Common myeloid progenitor, CD34-positive (primary cell): ENCODE measurements at places on chromosomes 2 and 18.

- no peak for DNase-seq
Observed at GRCh38 chr2:134875309-134875708, 36.9 kb downstream of the ACMSD start.

- DNase-seq, result no peak
Observed at GRCh38 chr2:175606010-175606841, 395.8 kb downstream of the LNPK start.

DNA sequence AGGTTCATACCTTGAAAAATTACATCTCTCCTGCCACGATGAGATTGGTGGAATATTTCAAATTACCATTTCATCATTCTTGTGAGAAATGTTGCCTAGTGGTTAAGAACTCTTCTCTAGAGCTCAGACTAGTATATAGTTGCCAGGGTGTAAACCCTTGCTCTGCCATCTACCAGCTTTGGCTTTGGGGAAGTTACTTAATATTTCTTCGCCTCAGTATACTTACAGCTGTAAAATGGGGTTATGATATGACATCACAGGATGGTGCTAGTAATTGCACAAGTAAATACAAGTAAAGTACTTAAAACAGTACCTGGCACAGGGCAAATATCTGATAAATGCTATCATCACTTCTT lies 1.5 kb downstream of the SPOPL start:
- no peak for DNase-seq

DNA sequence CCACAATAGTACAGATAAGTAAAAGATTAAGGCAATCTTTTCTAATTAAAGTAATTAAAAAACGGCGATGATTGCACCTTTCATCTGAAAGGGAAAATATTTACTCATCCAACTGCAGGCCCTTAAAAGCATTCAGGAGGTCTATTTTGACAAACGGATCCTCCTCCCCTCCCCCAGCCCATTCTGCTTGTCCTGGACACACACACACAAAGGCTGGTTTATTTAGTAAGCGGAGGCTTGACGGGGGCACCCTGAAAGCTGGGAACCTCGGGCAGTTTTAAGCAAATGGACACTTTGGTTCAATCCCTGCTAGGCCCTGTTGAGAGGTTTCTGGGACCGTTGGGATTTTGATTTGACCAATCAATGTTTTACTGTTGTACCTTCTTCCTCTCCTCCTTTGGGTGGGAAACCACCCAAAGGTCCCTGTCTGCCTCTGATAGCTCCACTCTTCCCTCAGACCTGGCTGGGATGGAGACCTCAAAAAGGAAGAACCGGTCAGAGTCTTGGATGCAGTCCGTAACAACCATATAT lies 135.8 kb upstream of the HAAO start:
- peak; percentile 63 for DNase-seq

GRCh38 chr2:127124426-127124825 lies 17.5 kb upstream of the BIN1 start:
- no peak for DNase-seq

DNA sequence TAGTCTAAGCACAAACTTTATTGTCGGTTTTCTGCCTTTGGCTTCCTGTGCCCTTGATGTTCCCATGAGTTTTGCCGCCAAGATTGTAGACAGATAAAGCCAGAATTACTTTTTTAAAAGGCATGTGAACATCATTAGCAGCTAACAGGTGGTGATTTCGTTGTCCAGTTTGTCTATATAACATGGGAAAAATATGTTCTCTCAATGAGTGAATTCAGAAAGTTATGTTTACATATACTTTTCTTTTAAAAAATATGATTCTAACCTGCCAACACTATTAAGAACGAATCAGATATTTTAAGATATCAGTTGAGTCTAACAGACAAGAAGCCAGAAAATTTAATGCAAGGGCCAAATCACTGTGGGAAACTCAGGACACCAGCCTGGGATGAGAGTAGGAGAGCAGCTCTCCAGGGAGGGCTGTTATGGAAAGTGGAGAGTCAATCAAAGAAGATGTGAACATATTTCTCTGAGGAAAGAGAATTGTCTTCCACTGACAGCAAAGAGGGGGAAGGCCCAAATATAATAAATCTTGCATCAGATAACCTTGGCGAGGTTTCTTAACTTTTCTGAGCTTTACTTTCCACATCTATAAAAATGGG lies 311.3 kb downstream of the ARHGAP15 start:
- DNase-seq, result no peak

- no peak for DNase-seq
Observed at GRCh38 chr18:22432657-22433137, 15.0 kb upstream of the CTAGE1 start.

GRCh38 chr18:44818668-44819403 lies 138.1 kb downstream of the SETBP1 start:
- DNase-seq, result no peak

DNA sequence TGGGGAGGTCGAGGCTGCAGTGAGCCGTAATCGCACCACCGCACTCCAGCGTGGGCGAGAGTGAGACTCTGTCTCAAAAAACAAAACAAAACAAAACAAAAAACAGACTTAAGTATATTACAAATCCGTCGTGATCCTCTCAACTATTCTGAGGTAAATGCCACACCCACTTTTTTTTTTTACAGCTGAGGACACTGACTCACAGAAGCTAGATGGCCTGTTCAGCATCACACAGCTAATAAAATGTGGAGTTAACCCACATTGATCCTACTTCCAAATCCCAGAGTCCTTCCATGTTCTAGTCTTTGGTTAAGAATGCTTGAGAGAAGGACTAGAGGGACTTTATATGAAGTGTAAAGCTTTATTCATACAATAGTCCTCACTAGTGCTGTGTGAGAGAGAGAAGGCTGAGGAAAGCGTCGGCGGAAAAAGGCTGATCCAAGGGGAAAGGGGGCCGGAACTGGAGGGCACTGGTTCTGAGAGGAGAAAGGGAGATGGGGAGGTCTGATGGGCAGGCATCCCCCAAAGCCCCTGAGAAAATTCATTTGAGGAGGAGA lies 627 bp downstream of the RNF25 start:
- DNase-seq, result peak; percentile 28

- peak; percentile 22 for DNase-seq
Observed at GRCh38 chr2:19899985-19900930, 1.5 kb downstream of the TTC32 start.

GRCh38 chr2:230602562-230603230 lies 109.9 kb upstream of the CAB39 start:
- peak; percentile 47 for DNase-seq

GRCh38 chr18:50334546-50335152 lies 40.2 kb upstream of the SKA1 start:
- no peak for DNase-seq

DNA sequence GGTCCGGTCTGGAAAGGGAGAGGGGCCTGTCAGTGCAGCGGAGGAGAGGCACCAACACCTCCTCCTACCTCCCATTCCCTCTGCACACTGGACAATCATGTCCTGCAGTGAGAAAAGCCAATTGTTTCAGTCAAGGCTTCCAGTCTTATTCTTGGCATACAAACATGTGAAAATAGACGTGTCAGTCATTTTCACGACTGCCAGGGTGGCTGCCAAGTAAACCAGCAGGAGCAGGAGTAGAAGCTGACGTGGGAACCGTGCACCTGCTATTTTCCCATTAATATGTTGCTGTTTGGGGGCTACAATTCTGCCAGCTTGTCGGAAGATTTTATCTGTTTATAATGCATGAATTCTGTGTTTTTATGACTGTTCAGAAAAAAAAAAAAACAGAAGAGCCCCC lies 202.3 kb downstream of the SPP2 start:
- DNase-seq, result no peak

- DNase-seq, result peak; percentile 70
Observed at GRCh38 chr2:203327901-203328759, at the start of gene ABI2. TSS of gene ABI2 (plus strand) at chr2:203328394. CDS start at chr2:203328515, 121 bp downstream.

- peak; percentile 83 for DNase-seq
Observed at GRCh38 chr2:172085460-172086159, at the start of gene DLX1. TSS of gene DLX1 (plus strand) at chr2:172085507. CDS start at chr2:172085678, 171 bp downstream.

GRCh38 chr18:68847219-68847837 lies 49.4 kb downstream of the CCDC102B start:
- DNase-seq, result peak; percentile 21

GRCh38 chr2:109209412-109209811 lies 80.4 kb downstream of the SH3RF3 start:
- no peak for DNase-seq

DNA sequence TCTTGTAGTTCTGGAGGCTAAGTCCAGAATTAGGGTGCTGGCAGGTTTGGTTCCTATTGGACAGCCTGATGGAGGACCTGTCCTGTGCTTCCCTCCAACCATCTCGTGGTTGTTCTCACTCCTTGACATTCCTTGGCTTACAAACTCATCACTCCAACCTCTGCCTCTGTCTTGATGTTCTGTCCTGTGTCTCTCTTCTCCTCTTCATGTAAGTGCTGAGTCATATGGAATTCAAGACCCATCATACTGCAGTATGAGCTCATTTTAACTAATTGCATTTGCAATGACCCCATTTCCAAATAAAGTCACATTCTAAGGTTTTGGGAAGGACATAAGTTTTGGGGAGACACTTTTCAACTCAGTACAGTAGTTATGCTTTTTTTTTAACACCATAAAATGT lies 374.7 kb downstream of the TRIB2 start:
- DNase-seq, result no peak

- DNase-seq, result peak; percentile 75
Observed at GRCh38 chr2:127479219-127479825, 47.0 kb downstream of the IWS1 start.
